ENCODE measurements at places on chromosomes 16 and 17.

DNA sequence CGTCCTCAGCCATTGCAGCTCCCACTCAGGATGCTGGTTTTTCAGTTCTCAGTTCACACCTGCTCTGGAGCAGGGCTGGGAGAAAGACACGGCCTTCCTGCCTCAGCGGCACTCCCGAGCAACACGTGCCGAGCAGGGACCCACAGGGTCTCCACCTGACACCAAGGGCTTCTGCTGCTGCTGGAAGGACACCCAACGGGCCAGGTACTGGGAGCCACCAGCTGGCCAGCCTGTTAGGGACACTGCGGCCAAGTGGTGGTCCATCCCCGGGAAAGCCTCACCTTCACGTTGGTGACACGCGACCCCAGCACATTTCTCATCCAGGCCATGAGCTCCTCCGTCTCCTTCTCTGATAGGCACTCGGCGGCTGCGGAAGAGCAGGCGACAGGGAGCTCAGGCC, 8.1 kb downstream of the DNASE1 start:
- no peak for DNase-seq

GRCh38 chr16:28013392-28013791, 50.1 kb downstream of the GSG1L start:
- no peak for DNase-seq

GRCh38 chr17:37197336-37197735, 178.4 kb upstream of the C17orf78 start:
- DNase-seq: no peak

- DNase-seq: peak; percentile 27
Observed at GRCh38 chr16:56609463-56609921, 1.1 kb downstream of the MT2A start.

DNA sequence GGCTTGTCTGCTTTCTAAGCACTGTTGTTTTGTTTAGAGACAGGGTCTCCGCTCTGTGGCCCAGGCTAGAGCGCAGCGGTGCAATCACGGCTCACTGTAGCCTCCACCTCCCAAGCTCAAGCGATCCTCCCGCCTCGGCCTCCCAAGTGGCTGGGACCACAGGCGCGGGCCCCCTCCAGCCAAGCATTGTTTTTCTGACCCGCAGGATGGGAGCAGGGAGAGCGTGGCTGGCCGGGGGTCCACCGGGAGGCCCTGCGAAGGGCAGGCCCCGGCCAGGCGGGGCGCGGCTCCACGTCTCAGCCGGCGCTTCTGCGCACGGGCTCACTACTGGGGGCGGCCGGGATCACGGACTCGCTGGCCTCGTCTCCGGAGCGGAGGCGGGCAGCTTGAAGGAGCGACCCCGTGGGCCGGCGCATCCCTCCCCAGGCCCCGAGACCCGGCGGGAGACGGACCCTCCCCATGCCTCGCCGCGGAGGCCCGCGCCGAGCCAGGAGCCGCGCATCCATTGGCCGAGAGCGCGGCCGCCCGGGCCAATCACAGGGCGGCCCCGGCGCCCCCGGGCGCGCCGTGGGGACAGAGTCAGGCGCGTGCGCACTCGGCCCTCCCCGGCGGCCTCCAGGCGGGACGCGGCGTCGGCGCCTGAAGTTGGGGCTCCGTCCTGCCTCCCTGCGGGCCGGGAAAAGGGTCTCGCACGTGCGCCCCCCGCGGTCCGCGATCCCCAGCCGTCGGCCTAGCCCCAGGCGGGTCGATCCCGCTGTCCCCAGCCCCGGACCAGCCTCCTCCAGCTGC, 24.9 kb downstream of the ACTG1 start:
- DNase-seq: peak; percentile 38

DNA sequence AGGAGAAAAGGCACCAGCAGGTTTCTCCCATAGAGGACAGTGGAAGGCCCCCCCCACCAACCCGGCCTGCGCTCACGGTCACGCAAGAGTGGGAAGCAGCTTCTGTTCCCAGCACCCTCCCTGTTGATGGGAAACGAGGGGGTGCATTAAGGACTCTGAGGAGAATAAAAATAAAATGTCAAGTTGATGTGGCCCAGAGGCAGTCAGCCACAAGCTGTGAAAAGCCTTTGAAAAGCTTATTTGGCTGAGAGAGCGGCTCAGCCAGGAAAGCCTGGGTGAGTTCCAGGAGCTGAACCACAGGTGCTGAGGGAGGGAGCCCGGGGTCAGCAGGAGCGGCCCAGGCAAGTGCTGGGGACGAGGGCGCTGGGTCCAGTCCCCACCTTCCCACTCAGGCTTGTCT, 26.9 kb upstream of the SPATA32 start:
- DNase-seq: no peak

DNA sequence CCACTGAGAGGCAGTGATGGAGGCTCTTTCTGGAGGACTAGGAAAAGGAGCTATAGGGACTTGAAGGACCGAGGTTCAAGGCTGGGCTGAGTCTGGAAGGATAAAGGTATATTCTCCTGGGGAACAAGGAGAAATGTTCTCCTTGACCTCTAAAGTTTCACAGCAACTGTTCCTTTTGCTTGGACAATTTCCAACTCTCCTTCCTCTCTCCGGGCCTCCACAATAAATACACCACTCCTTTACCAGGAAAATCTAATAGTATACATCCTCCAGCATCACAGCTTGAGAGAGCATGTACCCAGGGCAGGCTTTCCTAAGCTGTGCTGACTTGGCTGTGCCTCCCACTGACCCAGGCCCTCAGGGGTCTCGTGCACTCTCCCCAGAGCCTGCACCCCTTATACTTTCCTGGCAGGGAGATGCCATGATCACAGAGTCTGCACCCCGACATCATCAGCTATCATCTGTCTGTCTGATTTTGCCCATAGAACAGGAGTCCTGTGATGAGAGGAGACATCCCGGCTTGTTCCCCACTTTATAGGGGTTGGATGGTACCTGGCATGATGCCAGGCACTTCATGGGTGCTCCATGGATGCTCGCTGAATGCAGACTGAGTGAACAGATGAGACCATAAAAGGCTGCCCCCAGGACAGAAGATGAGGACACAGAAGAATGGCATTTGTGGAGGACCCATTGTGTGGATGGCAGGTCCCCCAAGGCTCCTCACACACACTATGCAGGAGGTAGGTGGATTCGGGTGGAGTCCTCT, 582.6 kb upstream of the CDH5 start:
- no peak for DNase-seq

GRCh38 chr16:12231666-12232065, 255.1 kb downstream of the SNX29 start:
- no peak for DNase-seq

DNA sequence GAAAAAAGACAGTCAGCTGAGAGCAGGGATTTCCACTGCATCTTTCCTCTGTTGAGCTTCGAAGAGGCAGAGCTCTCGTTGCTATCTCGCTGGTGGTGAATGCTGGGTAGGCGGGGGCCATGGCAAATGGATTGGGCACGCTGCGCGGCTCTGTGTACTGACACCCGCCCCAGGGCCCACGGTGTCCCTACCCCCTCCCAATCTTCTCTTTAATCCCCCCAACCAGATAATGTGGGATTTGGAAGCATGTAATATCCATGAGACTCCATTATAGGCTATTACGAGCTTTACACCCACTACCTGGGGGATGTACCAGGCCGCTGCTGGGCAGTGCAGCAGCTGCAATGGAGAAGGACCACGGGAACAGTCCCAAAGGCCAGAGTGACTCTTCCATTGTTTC, 8.3 kb downstream of the PIPOX start:
- DNase-seq: no peak

- no peak for DNase-seq
Observed at GRCh38 chr16:87230571-87230970, 86.6 kb downstream of the C16orf95 start.

DNA sequence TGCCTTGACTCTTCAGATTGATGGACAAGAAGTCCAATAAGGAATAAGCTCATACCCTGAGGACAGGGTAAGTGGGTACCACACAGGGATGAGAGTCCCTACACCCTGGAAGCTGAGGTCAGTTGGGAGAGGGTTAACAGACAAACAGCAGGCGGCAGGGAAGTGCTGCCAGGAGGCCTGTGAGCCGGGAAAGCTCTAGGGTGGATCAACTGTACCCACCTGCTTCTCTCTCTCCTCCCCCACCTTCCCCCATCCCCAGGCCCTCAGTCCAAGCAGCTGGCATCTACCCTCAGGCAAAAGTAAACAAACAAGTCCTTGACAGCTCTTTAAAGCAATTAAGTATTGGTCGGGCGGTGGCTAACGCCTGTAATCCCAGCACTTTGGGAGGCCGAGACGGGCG, 20.7 kb upstream of the MYLK3 start:
- no peak for DNase-seq

GRCh38 chr16:1330931-1331711, 2.3 kb upstream of the BAIAP3 start:
- DNase-seq: no peak

DNA sequence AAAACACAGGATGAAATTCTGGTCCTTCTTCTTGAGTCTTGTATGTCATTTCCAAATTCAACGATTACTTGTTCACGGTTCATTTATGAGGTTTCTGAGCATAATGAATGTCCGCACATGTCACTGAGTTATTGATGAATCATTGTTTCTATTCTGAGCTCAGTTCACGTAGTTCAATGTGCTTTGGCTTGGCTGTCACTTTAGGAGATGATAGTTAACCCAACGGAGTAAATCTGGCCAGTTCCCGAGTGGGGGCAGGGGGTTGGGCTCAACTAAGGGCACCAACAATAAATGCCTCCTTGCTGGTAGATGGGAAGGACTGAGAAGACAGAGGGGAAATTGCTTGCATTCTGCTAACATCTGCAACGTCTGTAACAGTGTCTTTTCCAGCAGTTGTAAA, 239.4 kb upstream of the HSBP1 start:
- DNase-seq: no peak

- no peak for DNase-seq
Observed at GRCh38 chr17:14793237-14793636, 471.9 kb downstream of the PMP22 start.

GRCh38 chr16:84278333-84278732, 16.3 kb upstream of the WFDC1 start:
- no peak for DNase-seq

GRCh38 chr17:42568341-42569111, 1.6 kb downstream of the MLX start:
- DNase-seq: no peak

DNA sequence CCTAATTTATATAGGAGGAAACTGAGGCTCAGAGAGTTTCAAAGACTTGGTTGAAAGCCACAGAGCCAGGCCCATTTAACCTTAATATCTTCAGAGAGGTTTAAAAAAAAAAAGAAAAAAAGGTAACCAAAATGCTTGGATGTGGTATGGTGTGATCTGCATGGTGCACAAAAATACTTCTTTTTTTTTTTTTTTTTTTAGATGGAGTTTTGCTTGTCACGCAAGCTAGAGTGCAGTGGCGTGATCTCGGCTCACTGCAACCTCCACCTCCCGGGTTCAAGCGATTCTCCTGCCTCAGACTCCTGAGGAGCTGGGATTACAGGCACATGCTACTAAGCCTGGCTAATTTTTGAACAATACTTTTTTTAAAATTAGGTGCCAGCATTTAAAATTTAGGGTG, 101.8 kb downstream of the XYLT1 start:
- no peak for DNase-seq

DNA sequence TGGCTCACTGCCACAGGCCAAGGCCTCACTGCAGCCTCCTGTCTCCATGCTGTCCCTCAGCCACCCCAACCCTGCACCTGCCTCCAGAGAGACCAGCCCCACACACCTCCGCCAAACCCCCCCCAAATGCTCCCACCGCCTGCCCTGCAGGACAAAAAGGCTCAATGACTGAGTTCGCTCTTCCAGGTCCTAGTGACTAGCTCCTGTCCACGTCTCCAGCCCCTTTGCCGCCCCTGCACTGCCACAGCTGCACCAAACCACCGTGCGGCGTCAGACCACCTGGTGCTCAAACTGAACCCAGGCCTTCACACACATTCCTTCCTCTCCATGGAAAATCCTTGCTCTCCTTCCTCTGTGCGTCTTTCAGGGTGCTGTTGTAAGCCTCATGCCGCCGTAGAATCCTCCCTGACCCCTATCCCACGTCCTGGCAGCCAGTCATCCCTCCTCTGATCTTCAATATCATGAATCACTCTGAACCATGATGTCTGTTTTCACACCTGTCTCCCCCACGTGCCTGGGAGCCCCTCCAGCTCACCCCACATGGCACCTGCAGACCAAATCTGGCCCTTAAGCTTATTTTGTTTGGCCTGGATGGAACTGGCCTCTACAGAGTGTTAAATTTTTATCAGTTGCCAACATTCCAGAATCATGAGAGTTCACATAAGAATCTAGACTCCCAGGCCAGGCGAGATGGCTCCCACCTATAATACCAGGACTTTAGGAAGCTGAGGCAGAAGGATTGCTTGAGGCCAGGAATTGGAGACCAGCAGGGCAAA, 4.3 kb upstream of the GSG1L start:
- DNase-seq: no peak

DNA sequence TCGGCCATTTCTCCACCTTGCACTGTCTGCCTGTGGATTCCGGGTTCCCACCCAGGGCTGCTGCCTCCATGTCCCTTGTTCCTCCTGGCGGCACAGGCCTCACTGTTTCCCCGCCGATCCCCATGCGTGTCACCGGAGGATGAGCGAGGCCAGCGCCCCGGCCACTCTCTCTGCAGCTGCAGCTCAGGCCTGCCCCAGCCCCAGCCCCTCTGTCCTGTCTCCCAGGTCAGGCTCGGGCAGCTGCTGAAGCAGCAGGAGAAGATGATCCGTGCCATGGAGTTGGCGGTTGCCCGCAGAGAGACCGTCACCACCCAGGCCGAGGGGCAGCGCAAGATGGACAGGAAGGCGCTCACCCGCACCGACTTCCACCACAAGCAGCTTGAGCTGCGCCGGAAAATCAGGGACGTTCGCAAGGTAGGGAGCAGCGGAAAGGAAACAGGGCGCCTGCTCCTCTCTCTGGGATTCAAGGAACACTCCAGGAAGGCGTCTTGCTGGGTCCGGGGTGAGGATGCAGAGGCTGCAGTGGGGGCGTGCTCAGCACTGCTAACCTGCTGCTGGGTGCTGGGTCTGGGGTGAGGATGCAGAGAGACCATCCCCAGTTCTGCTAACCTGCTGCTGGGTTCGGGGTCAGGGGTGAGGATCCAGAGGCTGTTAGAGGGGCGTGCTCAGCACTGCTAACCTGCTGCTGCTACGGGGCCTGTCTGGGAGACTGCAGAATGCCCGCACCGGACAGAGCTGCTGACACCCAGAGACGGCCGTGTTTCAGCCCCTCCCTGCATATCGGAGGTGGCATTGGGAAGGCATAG, 6.1 kb upstream of the GAA start:
- DNase-seq: no peak

GRCh38 chr17:81685108-81685507, 1.3 kb downstream of the HGS start:
- no peak for DNase-seq

- no peak for DNase-seq
Observed at GRCh38 chr16:77963185-77964044, 58.9 kb upstream of the CLEC3A start.

GRCh38 chr16:75458439-75458838, 6.0 kb downstream of the TMEM170A start:
- no peak for DNase-seq

GRCh38 chr17:17018612-17019429, 23.4 kb upstream of the MPRIP start:
- no peak for DNase-seq

GRCh38 chr17:31391496-31391949, at the start of gene RAB11FIP4:
TSS of gene RAB11FIP4 (plus strand) at chr17:31391675. CDS start at chr17:31391853, 178 bp downstream.
- DNase-seq: no peak
